Breast epithelium (tissue), 4 donors: ENCODE measurements at places on chromosomes 7 and 10. TPM values are rescaled to one million over a fixed set of nuclear protein-coding genes. Genes with fewer than 3 reads are reported as not detected.

DNA sequence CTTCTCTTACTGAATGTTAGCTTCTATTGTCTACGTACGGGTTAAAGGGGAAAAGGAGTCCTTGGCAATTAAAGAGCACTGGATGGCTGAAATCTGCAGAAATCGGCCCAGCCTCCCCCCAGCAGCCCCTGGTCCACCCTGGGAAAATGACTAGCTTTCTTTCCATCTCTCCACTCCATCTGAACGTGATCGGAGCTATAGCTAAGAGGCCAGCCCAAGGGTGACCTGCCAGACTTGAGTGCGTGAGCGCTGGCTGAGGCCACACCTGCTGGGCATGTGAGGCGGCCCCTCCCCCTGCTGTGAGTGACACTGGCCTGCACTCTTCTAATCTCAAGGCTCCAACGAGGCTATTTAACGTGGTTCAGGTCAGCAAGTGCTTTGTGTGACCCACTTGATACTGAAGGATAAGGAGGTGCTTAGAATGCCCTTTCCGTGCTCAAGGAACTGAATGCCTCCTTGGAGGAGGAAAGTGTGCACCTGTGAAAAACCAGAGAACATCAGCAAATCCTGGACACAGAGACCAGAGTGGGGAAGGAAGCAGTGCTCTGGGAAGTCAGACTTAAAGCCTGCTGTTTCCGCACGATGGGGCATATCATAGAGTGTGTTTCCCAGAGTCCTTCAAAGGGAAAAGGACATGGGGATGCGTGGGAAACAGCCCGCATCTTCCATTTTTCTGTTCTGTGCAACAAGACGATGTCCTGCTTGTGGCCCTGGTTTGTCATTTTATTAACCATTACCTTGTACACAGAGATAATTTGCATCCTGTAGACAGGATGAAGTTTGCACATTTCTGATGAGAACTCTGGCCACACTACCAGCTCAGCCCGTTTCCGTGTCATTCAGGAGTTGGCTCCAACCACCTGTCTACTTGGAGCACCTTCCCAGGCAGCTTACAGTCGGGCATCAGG, 12.5 kb upstream of the MNX1 start:
- H3K36me3 ChIP-seq, result no peaks in the 10 kb centered on the region
- no peak for DNase-seq
- H3K4me1 ChIP-seq, result peaks cover 20% of the 10 kb centered on the region
- H3K27me3 ChIP-seq, result peaks cover 81% of the 10 kb centered on the region

- no peaks in the 10 kb centered on the region for H3K27me3 ChIP-seq
- peak overlapping the region; percentile 71 for H3K27ac ChIP-seq
- DNase-seq, result peak; percentile 36
- peak overlapping the region; percentile 1 for H3K4me3 ChIP-seq
- H3K36me3 ChIP-seq, result no peaks in the 10 kb centered on the region
Measured at GRCh38 chr10:110504111-110504735, 6.5 kb downstream of the DUSP5 start.

DNA sequence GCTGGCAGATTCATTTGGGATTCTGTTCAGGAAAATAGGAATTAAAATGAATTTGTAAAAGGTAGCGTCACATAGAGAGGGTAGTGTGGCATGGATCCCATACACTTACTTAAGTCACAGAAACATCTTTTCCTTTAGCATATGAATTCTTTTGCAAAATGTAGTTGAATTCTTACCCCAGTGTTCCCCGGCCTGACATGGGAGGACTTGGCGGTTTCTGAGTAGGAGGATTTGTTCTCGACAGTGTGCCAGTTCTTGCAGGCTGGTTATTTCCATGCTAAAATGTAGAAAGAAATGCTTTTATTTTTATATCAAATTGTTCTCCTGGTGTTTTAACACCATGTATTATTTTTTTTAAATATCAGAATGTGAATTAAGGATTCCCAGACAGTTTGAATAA, 72.6 kb downstream of the PDSS1 start:
- H3K27ac ChIP-seq, result no peak overlapping the region
- DNase-seq, result no peak
- no peaks in the 10 kb centered on the region for H3K27me3 ChIP-seq
- H3K4me1 ChIP-seq, result no peaks in the 10 kb centered on the region
- H3K4me3 ChIP-seq, result no peak overlapping the region

DNA sequence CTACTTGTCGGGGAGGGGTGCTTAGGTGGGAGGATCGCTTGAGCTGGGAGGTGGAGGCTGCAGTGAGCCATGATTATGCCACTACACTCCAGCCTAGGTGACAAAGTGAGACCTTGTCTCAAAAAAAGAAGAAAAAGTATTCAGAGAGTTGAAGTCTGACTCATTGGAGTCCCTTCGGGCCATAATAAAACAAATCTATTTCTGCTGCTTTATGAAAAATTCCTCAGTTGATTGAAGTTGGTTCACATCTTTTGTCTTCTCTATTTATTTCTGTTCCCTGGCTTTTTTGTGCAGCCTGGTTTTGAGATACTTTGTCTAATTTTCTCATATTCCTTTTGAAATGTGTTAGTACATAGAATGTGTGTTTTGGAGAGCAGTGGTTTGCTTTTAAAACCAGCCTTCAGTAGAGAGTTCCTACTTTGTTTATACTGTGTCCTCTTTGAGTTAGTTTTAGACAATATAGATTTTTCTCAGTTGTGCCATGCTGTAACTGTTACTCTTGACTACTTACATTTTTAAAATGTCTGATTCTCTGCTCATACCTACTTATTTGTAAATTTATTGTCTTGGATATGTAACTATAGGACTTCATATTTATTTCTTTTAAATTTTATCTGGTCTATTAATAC, 36.7 kb downstream of the LUC7L2 start:
- no peak overlapping the region for H3K27ac ChIP-seq
- DNase-seq, result no peak
- no peaks in the 10 kb centered on the region for H3K4me1 ChIP-seq
- no peaks in the 10 kb centered on the region for H3K27me3 ChIP-seq
- no peak overlapping the region for H3K4me3 ChIP-seq
- no peaks in the 10 kb centered on the region for H3K36me3 ChIP-seq

ZNF775 gene
- total RNA-seq, result 5.7 TPM

GRCh38 chr10:78744491-78745090, 324.2 kb upstream of the ZMIZ1 start:
- no peaks in the 10 kb centered on the region for H3K4me1 ChIP-seq
- no peaks in the 10 kb centered on the region for H3K27me3 ChIP-seq
- DNase-seq, result no peak
- H3K4me3 ChIP-seq, result no peak overlapping the region
- H3K27ac ChIP-seq, result no peak overlapping the region

GRCh38 chr7:94492601-94493000, 17.0 kb upstream of the CASD1 start:
- H3K36me3 ChIP-seq, result no peaks in the 10 kb centered on the region
- no peak overlapping the region for H3K4me3 ChIP-seq
- H3K27ac ChIP-seq, result no peak overlapping the region
- H3K27me3 ChIP-seq, result no peaks in the 10 kb centered on the region
- no peak for DNase-seq
- no peaks in the 10 kb centered on the region for H3K4me1 ChIP-seq
